Hindlimb muscle (tissue), 1 donor: ENCODE measurements at places on chromosomes 16 and 17. TPM values are rescaled to one million over a fixed set of nuclear protein-coding genes. Genes with fewer than 3 reads are reported as not detected.
A peak's percentile ranks its signal among the peaks of the same experiment; 100 is the strongest.

CDH3 gene
- 1.1 TPM for polyA plus RNA-seq

CCL14 gene
- 40.4 TPM for polyA plus RNA-seq

KRTAP4-4 gene
- polyA plus RNA-seq: not detected

DNA sequence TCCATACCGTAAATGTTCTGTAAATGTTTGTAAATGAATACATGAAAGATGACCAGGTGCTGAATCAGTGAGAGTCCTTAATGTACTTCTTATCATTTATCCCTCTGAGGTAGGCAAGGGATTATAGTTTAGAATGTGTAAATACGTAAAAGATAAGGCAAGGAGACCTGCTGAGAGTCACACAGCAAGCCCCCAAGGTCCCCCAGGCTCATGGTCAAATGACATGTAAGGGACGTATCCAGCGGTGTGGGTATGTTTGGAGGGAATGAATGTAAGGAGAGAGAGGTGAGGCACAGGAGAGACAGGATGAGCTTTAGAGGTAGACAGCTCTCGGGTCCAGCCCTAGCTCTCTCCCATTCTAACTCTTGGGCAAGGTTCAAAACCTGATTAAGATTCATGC lies 341.8 kb downstream of the WWOX start:
- no peak for DNase-seq

DNA sequence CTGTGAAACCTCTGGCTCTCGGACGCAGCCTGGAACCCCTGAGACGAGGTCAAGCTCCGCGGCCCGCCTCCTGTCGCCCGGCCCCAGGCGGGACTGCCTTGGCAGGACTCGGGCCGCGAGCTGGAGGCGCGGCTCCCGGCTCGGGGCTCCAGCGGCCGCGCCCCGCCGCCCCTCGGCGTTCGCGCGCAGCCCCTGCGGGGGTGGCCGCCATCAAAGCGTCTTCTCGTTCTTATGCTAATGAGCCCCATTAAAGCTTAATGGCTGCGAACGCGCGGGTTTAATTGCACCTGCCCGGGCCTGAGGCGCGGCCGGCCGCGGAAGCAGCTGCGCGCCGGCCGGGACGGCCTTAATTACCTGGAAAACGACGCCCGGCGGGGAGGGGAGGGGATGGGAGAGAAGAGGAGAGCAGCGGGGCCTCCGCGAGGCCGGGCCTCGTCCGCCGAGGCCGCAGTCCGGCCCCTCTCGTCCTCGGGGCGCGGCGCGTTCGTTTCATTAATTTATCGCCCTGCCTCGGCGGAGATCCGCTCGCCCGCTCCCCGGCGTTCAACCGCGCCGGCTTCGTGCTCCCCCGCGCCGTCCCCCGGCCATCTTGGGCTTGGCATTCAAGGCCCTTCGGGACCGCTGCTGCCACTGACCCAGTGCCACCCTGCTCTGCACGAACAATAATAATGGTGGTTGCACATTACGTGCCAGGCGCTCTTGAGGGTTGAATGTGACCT lies 19.2 kb downstream of the RAI1 start:
- no peak for DNase-seq

- no peak for DNase-seq
Observed at GRCh38 chr16:72221630-72222024, 49.7 kb upstream of the PMFBP1 start.

DNA sequence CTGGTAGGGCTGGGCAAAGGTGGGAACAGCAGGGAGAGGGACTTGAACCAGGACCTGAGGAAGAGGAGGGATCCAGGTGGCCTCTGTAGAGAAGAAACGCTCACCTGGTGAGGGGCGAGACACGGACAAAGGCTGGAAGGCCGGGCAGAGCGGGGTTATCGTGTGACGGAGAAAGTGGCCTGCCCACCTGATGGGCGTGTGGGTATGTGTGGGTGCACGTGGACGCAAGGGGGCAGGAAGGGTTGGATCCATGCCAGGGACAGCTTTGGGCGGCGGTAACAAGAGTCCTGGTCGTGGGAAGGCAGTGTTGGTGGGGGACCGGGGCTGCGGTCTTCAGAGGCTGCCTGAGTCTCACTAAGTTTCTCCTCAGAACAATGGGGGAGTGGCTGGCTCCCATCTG lies 104.1 kb upstream of the GSE1 start:
- no peak for DNase-seq

DNA sequence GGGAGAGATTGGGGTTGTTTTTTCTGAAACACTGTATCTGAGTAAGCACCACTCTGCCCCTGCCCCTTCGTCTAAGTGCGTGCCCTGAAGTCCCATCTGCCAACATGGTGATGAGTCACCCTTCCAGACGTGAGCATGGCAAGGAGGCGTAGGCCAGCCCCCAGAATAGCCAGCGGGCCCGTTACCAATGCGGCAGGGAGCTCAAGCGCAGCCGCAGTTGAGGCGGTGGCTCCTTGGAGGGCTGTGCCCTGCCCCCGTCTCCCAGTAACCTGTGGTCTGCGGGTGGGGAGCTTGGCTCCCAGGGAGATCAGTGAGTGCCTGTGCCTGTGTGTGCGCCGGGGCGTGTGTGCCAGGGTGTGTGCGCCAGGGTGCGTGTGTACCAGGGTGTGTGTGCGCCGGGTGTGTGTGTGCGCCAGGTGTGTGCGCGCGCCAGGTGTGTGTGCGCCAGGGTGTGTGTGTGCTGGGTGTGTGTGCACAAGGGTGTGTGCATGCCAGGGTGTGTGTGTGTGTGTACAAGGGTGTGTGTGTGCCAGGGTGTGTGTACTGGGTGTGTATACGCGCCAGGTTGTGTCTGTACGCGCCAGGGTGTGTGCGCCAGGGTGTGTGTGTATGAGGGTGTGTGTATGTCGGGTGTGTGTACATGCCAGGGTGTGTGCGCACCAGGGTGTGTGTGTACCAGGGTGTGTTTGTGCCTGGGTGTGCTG lies 98.6 kb upstream of the CHMP6 start:
- no peak for DNase-seq

GRCh38 chr17:35898283-35899070 lies 18.3 kb upstream of the CCL5 start:
- DNase-seq: no peak

GRCh38 chr16:85137323-85138072 lies 25.2 kb upstream of the CIBAR2 start:
- peak; percentile 86 for DNase-seq
